ENCODE measurements at places on chromosomes 13 and 19. TPM values are rescaled to one million over a fixed set of nuclear protein-coding genes. Genes with fewer than 3 reads are reported as not detected.

ANGPTL8 gene
- total RNA-seq, result not detected

- DNase-seq, result no peak
These were observed 45.3 kb downstream of the UFM1 start for GRCh38 chr13:38394777-38395496.

GRCh38 chr13:100388923-100389322 lies 199.7 kb downstream of the GGACT start:
- no peak for DNase-seq

- DNase-seq, result no peak
These were observed 5.0 kb downstream of the PPP1R37 start for GRCh38 chr19:45097776-45098520.

GRCh38 chr19:57438925-57439324 lies 3.8 kb downstream of the ZNF749 start:
- no peak for DNase-seq

GRCh38 chr13:101390461-101390860 lies 25.8 kb downstream of the NALCN start:
- DNase-seq, result no peak

DNA sequence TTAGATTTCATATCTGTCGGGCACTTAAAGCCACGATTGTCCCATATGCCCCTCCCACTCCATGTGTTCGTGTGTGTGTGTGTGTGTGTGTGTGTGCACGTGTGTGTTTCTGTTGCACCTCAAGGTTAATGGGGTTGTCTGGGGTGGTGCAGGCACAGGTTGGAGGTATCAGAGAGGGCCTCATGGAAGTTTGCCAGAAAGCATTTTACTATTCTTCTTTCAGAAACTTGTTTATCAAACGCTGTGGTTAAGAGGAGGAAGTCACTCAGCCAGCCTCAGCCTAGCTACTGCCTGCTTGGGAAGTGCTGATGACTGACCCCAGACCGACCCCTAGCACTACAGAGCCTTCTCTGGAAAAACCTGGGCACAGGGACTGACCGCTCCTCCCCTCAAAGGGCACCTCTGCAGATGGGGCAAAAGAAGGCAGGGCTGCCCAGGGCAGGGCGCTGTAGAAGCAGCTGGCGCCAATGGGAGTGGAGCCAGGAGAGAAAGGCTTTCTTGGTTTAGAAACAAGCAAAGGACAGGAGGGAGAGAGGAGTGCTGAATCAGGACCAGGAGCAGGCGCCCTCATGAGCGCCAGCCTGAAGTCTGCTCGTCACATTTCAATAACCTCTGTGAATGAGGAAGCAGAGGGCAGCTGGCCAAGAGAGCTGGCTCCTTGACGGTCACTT lies 3.9 kb downstream of the SIAH3 start:
- DNase-seq, result peak; percentile 74

GRCh38 chr19:42229855-42230351 lies 9.8 kb downstream of the ZNF526 start:
- DNase-seq, result no peak

DNA sequence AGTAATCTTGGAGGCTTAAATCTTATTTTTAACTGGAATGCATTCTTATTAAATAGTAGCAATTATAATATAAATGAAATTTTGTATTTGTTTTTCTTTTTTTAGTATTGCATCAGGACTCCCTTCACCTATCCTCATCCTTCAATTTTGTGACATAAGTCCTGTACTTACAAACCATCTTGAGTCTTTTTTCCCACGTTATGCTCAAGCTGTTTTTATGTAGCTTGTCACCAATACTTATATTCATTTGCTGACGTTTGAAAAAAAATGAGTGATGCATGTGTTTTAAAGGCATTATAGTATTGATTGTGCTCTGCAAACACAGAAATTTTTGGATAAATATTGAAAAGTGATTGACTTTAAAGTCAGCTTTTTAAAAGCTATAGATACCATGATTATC lies 888 bp downstream of the GPR18 start:
- DNase-seq, result no peak

GRCh38 chr13:46507981-46508380 lies 45.0 kb upstream of the LRCH1 start:
- DNase-seq, result no peak

- no peak for DNase-seq
These were observed 8.0 kb downstream of the TMEM86B start for GRCh38 chr19:55220525-55220924.

KLK14 gene
- not detected for total RNA-seq

ENOX1 gene
- 0.54 TPM for total RNA-seq

ZNF534 gene
- under 0.01 TPM for total RNA-seq
